ENCODE measurements at places on chromosomes 1 and 21.

GRCh38 chr21:18499761-18500376 lies 96.3 kb upstream of the TMPRSS15 start:
- peak; percentile 4 for DNase-seq

- DNase-seq = no peak
Measured at GRCh38 chr1:161085165-161085564, 4.2 kb downstream of the NECTIN4 start.

GRCh38 chr1:245566952-245567351 lies 412.2 kb downstream of the KIF26B start:
- no peak for DNase-seq

- no peak for DNase-seq
Measured at GRCh38 chr1:37073152-37073853, 39.0 kb upstream of the GRIK3 start.

DNA sequence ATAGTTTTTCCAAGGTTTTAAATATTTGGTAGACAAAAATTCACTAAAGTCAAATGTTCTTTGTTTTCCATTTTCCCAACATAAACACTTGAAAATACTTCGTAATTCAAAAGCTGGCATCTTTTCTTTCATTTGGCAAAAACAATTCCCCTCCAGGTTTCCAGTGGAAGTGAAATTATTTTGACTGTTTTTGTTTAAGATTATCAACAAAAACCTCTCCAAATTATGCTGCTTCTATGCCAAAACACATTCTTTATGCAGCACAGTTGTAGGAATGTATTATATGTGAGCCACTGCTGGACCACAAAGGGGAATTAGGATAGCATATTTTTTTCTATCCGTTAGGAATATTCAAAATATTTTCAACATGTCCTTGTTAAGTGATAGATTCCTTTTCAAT lies 44.1 kb downstream of the SLC5A9 start:
- no peak for DNase-seq

DNA sequence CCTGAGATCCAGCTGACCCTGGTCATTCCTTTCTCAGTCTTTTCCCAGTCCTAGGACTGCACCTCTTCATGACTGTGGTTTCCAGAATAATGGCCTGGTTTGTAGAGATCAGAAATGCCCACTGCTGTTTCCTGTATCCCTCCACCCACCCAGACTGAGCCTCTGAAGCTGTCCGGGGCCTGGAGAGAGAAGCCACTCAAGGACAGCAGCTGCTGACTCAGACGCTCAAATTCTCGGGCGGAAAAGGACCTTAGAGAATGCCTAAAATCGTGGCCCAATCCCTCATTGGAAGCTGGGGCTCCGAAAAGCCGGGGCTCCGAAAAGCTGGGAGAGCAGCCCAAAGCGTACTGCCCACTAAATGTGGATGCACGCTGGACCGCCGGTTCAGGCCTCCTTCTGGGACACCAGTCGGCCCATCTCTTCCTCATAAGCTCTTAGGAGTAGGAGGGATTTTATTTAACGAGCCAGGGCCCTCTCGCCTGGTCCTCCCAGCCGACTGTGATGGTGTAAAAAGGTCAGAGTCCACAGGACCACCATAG lies 7.8 kb upstream of the GPR61 start:
- no peak for DNase-seq

- DNase-seq = no peak
Measured at GRCh38 chr1:158493054-158493453, 21.0 kb downstream of the OR10R2 start.

DNA sequence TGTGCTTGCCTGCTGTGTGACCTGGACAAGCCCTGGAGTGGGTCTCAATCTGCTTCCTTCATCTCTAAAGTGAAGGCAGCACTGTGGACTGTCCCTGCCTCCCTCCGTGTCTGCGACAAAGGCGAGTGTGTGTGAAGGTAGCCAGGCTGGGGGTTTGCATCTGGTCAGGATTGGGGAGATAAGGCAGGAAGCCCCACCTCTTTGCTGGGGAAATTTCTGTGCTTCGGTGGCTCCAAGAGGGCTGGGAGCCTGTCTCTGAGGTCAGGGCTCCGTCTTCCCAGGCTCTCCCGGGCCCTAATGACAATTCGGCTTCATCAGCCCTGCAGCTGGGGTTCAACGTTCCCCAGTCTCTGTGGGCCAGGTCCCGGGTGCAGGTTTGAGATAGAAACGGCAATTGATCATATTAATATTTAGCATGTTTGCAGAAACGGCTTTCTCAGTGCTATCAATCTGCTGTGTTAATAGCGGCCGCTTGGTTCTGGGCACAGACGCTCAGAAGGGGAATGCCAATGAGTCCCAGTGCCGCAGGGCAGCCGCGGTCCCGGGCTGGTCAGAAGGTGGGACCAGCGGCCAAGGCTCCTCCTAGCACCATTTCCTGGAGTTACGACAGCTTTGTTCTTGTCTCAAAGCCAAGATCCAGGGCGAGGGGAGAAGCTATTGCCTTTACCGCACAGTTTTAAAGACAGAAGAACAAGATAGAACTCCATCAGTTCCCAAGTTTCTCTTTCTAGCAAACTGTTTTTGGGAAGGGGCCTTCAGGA lies 105.7 kb downstream of the PRDM16 start:
- no peak for DNase-seq

GRCh38 chr1:3410142-3410925 lies 44.1 kb upstream of the ARHGEF16 start:
- no peak for DNase-seq

DNA sequence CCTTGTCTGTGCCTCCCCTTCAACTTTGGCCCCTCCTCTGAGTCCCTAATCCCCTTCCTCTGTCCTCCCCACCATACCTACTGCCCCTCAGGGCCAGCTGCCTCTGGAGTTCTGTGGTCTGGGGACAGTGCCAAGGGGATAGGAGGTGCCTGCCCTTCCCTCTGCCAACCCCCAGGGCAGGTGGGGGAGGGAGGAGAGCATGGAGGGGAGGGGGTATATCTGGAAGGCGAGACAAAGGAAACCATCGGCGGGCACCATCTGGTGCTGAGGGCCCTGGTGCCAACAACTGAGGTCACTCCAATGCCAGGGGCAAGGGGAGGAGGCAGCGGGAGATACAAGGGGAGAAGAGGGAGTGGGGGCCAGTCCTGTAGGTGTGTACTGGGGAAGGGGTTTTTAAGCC lies 9.6 kb downstream of the RAB25 start:
- DNase-seq = no peak

GRCh38 chr1:171858696-171859095 lies 17.4 kb downstream of the DNM3 start:
- DNase-seq = no peak

DNA sequence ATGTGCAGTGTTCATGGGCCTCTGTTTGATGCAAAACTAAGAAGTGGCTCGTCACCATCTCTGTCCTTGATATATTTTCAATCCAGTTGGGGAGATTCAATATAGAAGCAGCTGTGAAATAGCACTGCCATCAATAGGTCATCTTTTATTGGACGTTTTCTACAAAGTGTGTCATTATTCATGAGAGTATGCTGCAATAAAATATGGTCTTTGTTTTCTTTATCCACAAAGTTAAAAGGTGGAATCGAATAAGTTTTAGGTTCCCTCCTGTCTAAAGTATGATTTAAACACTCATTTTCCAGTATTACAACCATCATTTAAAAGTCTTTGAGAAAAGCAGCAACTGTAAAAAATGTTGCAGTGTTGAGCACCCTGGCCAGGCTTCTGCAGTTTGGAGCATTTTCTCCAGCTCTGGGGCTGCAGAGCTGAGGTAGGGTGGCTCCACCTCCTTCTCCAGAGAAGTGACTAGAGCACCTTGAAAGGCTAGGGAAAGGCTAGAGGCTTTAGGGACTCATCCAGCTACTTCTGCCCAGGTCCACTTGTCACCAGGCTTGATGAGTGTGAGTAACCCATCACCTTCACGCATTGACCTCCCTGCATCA lies 56.5 kb upstream of the DNAH14 start:
- no peak for DNase-seq

- no peak for DNase-seq
Measured at GRCh38 chr1:109269212-109269980, 13.5 kb downstream of the PSRC1 start.

GRCh38 chr1:9787702-9788101 lies 36.1 kb downstream of the CLSTN1 start:
- DNase-seq = peak; percentile 34

DNA sequence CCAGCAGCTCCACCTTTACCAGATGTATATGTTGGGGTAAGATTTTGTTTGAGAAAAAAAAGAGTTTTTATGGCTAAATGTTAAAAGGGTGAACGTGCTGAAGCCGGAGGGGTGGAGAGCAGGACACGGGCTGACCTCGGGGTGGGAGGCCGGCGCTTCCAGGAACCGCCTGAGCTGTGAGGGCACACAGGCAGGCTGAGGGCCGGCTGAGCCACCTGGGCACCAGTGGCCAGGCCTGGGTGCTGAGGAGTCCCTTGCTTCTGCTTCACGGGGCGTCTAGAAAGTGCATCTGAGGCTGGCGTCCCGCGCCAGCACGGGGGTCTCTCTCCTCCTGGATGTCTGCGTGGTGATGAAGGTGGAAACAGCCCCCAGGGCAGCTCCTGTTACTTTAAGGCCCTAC lies 33.6 kb upstream of the ADARB1 start:
- no peak for DNase-seq

DNA sequence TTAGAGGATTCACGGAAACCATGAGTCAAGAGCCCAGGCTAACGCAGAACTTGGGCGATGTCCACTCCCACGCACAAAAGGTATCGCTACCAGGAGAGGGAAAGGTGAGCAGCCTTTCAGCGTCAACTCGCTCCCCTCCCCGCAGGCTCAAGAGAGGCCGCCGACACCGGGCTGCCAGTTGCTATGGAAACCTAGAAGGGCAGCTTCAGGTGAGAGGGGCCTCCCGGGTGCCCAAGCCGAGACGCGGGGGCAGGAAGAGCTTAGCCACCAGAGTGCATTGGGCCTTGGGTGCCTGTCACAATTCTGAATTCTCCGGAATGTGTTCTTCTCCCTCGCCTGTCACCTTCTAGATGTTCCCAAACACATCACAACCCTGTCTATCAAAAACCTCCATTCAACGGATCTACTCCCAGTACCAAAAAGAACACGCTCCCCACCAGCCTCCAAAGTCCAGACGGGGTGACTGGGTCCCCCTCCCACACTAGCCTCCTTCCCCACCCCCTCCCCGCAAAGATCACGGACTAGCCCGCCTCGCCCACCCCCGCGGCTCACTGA lies 694 bp downstream of the MEAF6 start:
- peak; percentile 44 for DNase-seq

DNA sequence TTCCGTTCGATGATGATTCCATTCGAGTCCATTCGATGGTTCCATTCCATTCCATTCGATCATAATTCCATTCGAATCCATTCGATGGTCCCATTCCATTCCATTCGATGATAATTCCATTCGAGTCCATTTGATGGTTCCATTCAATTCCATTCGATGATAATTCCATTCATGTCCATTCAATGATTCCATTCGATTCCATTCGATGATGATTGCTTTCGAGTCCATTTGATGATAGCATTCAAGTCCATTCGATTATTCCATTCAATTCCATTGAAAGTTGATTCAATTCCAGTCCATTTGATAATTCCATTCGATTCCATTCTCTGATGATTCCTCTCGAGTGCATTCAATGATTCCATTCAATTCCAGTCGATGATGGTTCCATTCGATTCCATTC lies 3895.3 kb downstream of the SRGAP2C start:
- DNase-seq = no peak

DNA sequence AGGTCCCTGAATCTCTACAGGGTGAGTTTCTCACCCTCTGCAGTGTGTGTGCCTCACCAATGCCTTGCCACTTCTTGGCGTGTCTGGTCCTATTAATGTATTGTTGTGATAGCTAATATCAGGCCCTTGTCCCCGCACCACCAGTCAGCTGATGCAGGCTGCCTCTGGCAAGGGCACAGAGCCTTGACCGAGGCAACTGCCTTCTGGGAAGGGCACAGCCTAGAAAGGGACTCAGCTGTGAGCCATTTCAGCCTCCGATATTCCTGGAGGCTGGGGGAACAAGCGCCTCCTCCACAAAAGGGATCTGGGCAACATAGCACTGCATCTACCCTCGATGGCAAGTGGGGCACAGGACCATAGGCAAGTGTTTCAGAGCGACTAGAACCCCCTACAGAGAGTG lies 27.0 kb downstream of the IL10RB start:
- no peak for DNase-seq

DNA sequence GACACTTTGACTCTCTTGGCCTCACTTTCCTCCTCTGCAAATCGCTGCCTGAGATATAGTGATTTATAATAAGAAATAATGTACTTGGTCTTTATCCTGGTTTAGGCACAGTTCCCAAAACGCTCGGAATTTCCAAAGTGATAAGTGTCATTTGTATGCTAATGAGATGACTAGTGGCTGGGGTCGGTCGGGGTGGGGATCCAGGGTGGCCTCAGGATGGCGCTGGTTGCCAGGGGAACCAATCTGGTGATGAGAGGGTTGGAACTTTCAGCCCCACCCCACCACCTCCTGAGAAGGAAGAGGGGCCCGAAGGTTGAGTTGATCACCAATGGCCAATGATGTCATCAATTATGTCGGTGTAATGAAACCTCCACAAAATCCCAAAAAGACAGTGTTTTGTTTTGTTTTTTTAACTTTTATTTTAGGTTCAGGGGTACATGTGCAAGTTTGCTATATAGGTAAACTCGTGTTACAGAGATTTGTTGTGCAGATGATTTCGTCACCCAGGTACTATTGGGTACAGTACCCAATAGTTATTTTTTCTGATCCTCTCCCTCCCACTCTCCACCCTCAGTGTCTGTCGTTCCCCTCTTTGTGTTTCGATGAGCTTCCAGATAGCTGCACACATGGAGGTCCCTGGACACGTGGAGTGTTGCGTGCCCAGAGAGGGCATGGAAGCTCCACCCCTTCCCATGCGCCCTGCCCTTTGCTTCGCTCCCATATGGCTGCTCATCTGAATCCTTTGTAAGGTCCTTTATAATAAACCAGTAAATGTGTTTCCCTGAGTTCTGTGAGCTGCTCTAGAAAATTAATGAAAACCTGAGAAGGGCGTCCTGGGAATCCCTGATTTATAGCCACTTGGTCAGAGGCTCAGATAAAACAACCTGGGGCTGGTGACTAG lies 97.2 kb downstream of the KCNN3 start:
- DNase-seq = peak; percentile 30

DNA sequence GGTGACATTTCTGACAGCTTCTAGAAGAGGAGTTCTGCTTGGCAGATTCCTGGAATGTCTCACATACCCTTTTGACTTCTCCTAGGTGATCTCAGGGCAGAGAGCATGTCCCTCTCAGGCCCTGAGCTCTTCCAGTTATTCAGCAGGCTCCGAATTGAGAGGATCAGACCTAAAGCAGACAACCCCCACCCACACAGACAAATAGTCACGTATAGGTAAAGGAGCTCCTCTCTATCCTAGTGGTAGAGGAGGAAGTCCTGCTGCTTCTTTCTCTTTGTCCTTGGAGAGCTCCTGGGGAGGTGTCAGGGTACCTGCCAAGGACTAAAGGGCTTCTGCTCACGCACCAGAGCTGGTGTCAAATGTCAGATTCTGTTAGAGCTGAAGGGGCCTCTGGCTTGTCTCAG lies 128.1 kb downstream of the IER5 start:
- DNase-seq = no peak

GRCh38 chr1:233066087-233066486 lies 115.7 kb downstream of the NTPCR start:
- no peak for DNase-seq

- DNase-seq = peak; percentile 98
Measured at GRCh38 chr1:30718636-30719405, 4.6 kb downstream of the MATN1 start.

Data from CD4-positive, alpha-beta T cell treated with Interleukin-4 for 1 hour (primary cell).